ENCODE measurements at places on chromosomes 6 and 20.

GRCh38 chr6:93496548-93496947 lies 77.2 kb upstream of the EPHA7 start:
- no peak for DNase-seq

GRCh38 chr20:43183536-43184070 lies 6.1 kb downstream of the PTPRT start:
- DNase-seq: no peak

GRCh38 chr6:91606148-91606901 lies 1019.5 kb upstream of the MAP3K7 start:
- no peak for DNase-seq

- DNase-seq: no peak
Measured at GRCh38 chr6:126696921-126697693, 357.2 kb downstream of the CENPW start.

DNA sequence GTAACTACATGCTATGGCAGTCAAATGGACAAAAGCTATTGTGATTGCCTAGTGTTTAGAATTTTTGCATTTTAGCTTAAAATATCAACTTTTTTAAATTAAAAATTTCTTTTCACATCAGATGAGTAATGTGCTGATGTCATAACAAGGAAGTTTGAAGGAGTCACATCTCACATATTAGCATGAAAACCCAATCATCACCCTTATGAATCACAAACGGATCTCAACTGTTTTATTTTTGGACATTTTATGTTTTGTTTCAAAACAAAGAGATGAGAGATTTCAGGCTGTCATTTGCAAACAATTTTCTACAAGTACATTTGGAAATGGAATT lies 53.6 kb upstream of the TRERF1 start:
- no peak for DNase-seq

GRCh38 chr20:31257364-31257763 lies at the start of gene DEFB115:
TSS of gene DEFB115 (plus strand) at chr20:31257664. CDS start at chr20:31257664, 0 bp downstream.
- DNase-seq: no peak

- no peak for DNase-seq
Measured at GRCh38 chr6:12026120-12026519, 14.0 kb downstream of the HIVEP1 start.

DNA sequence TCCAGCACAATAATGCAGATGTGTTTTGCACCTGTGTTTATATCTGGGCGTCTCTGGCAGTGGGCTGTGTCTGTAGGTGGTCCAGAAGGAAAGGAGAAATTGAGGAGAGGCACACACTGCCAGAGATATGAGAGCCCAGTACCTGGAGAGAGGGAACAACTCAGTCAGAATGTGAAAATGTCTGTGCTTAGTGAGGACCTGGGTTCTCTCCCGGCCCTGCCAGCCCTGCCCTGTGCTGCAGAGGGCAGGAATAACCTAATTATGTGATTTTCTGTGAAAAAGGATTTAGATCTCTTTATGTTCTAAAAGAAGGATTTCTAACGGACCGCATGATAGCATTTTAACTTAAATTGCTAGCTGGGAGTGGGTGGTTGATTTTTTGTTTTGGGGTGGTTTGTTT lies 8.3 kb upstream of the EXOC2 start:
- DNase-seq: no peak

DNA sequence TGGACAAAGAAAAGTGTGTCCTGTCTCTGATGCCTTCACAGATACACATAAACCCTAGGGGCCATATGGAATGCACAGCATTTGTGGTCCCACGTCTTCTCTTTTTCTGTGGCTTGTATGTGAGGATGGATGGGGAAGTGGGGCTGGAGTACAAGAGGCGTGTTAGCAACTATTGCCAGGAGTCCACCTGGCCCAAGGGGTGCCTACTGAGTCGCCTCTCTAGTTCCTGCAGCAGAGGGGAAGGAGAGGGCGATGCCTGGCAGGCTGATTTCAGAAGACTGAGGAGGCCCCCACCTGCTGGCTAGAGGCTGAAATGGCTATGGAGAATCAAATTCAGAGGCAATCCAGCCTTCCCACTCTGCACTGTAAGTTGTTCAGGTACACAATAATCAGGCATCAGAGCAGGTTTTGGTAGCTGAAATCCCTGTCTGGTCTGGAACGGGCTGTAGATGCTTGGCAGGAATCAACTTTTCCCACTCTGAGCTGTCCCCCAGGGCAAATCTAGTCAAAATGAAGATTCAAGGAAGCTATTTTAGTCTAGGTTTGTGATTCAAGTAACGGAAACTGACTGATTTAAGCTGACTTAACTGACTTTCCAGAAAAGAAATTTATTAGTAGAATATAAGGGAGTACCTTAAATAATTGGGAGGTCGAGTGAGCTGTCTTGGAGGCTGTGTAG lies 14.9 kb upstream of the PPARD start:
- peak; percentile 64 for DNase-seq

DNA sequence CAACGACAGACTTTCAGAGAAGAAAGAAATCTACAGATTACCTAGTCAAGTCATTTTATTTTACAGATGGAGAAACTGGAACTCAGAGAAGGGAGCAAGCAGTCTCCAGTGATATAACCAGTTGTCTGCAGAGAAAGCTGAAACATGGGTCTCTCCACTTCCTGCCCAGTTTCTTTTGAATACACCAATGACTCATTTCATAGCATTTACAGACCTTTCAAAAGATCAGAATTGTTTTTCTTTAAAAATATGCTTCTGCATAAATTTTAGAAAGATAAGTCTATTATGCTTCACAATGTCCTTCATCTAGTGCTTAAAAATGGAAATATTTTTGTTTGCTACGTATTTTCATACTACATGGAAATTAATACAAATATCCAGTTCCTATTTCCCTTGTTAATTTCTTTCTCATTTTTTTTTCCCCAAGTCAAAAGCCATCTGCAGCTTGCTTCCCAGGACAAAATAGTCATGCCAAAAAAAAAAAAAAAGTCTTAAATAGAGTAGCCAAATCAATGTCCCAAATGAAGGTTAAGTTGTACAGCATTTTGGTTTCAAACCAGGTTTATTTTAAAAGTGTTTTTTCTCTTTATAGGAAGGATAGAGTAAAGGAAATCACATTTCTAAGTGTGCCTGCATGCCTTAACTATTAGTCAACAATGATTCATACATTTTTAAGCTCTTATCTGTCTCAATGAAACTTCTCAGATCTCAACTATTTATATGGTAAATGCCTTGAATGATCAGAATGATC lies 36.9 kb downstream of the ARHGAP18 start:
- DNase-seq: no peak

GRCh38 chr6:34864007-34864406 lies 23.8 kb downstream of the TAF11 start:
- no peak for DNase-seq

GRCh38 chr20:24617757-24618450 lies 148.5 kb downstream of the SYNDIG1 start:
- DNase-seq: no peak

- DNase-seq: no peak
Measured at GRCh38 chr6:89368999-89369398, 16.5 kb upstream of the UBE2J1 start.

- DNase-seq: no peak
Measured at GRCh38 chr6:156889469-156889868, 112.3 kb downstream of the ARID1B start.

GRCh38 chr6:114446342-114446741 lies 103.5 kb upstream of the HS3ST5 start:
- DNase-seq: no peak

DNA sequence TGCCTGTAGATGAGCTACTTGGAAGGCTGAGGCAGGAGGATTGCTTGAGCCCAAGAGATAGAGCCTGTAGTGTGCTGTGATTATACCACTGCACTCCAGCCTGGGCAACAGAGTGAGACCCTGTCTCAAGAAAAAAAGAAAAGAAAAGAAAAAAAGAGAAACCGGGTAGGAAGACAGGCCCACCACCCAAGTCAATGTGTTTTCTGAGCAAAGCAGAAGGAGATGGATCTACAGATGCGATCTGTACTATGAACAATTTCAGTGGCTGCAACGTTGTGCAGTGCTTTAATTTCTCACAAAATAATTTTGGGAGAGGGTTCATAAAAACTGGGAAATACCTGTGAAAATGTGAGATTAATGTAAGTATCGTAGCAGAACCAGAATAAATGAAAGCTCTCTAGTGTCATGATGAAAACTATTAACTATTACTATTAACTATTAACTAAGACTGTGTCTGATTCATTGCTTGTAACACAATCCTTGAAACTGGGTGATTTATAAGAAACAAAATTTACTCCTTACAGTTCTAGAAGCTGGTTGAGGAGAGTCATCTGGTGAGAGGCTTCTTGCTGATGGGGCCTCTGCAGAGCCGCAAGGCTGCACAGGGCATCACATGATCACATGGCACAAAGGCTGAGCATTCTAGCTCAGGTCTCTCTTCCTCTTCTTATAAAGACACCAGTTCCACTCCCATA lies 233.1 kb upstream of the ZNF217 start:
- no peak for DNase-seq

DNA sequence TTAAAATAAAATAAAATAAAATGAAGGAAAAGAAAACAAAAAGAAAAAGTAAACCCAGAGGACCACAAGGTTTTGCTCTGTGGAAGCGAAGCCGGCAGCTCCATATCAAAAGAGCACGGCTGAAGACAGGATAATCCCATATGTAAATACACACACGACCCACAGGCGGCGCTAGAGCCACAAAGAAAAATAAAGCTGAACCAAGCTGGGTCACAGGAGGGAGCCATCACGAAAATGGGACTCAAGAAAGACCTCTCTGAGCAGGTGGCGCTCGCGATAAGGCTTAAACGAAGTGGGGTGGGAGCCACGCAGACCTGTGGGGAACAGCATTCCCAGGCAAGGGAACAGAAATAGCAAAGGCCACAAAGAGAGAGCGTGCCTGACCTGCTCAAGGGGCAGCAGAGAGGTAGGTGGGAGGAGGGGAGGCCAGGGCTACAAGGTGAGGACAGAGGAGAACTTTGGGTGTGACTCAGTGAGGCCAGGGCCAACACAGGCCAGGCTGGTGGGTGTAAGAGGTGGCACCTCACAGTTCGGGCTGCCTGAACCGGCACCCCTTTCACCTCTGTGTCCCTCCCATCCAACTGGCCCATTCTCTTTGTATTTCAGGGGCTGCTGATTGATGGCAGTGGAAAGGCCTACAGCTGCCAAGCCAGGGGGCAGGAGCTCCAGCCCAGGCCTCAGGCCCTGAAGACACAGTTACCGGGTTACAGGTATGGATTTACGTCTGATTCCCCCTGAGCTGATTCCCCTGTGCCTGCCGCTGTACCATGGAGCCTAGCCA lies 26.0 kb downstream of the PTGIS start:
- DNase-seq: peak; percentile 67

GRCh38 chr6:44064089-44064947 lies 62.9 kb downstream of the MRPL14 start:
- no peak for DNase-seq

- DNase-seq: peak; percentile 88
Measured at GRCh38 chr6:32970413-32971241, 2.2 kb downstream of the BRD2 start.

GRCh38 chr6:102553214-102553613 lies 1159.7 kb downstream of the GRIK2 start:
- DNase-seq: no peak

GRCh38 chr6:29171736-29172135 lies 1.0 kb downstream of the OR2J2 start:
- no peak for DNase-seq

DNA sequence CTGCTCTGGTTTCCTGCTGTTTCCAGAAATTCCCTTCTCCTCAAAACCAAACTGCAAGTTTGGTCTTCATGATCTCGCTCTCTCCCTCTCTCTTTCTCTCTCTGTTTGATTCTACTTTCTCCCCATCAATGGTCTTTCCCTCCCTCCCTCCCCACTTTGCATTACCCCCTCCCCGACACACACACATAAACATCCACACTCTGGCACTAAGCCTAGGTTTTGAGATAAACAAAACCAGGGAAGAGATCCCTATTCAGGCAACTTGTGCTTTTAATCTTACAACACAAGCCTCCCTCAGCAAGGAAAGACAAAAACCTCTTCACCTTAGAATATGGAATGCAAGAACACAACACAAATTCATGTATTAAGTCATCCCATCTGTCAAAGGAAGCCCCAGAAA lies 73.5 kb upstream of the PTPRT start:
- no peak for DNase-seq

DNA sequence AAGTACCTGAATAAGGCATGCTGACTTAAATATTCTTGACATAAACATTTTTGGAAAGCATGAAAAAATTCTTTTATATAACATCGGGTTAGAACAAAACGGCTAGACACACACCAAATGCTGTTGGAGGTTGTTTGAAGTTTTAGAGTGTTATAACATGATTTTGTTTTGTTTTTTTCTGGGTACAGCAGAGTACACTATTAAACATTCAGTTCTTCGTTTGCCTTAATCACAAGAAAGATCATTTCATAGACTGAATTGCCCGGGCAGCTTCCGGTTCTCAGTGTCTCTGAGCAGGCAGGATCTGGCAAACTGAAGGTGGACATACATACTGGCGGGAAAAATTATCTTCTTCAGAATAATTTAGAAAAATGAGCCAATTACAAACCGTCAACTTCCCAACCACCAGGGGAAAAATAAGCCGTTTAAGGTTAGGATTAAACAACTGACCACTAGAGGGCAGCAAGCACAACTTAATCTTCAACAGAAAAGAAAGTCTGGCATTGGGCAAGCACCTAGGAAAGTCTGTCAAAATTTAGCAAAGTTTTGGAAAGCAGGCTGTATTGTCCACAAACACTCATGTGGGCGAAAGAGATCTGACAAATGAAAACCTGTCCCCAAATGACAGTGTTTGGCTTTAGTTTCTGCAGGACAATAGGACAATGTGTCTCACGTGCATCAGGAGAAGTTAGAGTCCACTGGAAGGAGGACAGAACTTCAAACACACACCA lies 15.0 kb downstream of the ZNF217 start:
- no peak for DNase-seq

DNA sequence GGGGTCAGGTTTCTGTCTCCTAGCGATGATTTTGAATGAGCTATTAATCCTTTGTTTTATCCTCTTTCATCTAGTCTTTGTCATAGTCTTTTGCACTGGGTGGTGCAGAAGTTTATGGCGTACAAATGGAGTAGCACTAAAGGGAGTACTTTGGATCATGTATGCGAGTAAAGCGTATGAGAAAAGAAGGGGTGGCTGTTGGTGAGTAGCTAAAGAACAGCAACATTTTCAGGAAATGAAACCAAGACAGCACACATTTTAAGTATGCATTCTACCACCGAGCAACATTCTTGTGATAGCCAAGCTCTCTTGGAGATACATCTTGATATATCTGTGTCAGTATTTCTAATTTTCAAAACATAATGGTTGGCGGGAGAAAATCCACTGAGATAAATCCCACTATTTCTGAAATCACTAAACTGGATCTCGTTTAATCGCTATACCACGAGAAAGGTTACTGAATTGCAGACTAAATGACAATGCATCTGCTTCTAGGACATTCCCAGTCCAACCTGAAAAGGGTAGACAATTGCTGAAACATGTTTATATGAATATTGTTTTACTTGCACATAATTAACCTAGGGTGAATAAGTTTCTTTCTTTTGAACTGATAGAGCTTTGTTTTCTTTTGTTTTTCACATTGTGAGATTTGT lies 196.1 kb downstream of the TRIM27 start:
- no peak for DNase-seq

DNA sequence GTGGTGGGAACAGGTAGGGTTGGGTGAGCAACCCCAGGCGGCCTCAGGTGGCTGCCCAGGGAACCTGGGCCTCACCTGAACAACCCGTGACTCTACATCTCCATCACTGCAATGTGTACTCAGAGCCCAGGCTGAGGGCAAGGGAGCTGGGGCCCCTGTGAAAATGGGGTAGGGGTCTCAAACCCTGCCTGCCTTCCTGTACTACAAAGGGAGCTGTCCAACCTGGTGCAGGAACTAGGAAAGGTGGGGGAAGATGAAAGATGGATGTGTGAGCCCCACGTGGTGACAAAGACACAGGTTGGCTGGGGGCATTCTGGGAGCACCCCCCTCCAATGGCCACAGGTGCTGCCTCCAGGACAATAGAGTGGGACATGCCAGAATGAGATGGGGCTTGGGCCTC lies 62.1 kb upstream of the SLC2A12 start:
- no peak for DNase-seq
